ENCODE measurements at places on chromosomes 5 and 9.

GRCh38 chr9:98021306-98022040, 35.1 kb upstream of the NANS start:
- no peak for DNase-seq

- DNase-seq, result no peak
Observed at GRCh38 chr9:127500399-127500798, 49.1 kb downstream of the LRSAM1 start.

DNA sequence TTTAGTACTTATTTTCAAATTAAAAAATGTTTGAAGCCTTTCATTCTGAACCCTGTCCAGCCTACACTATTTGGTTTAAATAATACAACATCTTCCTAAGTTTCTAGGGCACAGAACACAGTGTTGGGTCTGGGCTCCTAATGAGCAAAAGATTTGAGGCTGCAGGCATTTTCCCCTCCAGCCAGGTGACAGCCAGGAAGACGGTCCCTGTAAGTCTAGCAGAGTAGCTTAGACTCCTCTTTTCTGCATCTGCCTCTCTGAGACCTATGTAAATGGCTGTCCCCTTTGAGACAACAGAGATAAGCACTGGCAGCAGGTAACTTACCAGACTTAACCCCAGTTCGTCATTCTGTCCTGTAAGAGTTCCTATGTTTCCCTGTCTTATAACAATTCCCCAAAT, 141.8 kb downstream of the CDC42SE2 start:
- DNase-seq, result no peak

DNA sequence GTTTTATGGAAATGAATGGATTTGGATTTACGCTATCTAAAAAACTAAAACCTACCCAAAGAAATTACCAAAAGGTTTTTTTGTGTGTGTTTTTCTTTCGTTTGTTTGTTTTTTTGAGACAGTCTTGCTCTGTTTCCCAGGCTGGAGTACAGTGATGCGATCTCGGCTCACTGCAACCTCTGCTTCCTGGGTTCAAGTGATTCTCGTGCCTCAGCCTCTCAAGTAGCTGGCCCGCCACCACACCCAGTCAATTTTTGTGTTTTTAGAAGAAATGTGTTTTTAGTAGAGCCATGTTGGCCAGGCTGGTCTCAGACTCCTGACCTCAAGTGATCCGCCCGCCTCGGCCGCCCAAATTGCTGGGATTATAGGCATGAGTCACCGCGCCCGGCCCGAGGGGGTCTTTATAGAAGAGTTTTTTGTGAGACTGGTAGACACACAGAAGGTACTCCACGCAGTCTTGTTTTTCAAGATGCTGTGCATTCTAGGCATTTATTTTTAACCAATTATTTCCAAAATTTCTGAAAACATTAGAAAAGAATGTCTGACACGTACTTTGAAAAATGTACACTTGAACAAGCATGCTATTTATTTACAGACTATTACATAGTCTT, 75.7 kb downstream of the NR6A1 start:
- no peak for DNase-seq

DNA sequence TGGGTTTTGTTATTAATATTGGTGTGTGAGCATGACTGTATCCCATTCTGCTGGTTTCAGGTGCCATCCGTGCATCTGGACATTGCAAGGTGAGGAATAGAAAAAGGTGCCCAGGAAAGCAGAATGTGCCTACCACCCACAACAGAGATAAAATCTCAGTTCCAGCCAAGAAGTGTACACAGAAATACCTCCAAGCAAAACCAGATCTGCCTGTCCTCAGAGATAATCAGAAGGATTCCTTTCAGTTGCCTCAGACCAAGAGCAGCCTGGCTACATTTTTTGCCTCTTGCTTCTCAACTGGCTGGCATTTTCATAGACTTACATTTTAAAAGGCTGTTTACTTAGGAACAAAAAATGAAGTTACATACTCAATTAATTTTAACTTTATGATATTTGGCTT, 12.1 kb upstream of the ABLIM3 start:
- DNase-seq, result no peak

- DNase-seq, result no peak
Observed at GRCh38 chr9:131395157-131396098, 1.5 kb downstream of the PRRC2B start.

DNA sequence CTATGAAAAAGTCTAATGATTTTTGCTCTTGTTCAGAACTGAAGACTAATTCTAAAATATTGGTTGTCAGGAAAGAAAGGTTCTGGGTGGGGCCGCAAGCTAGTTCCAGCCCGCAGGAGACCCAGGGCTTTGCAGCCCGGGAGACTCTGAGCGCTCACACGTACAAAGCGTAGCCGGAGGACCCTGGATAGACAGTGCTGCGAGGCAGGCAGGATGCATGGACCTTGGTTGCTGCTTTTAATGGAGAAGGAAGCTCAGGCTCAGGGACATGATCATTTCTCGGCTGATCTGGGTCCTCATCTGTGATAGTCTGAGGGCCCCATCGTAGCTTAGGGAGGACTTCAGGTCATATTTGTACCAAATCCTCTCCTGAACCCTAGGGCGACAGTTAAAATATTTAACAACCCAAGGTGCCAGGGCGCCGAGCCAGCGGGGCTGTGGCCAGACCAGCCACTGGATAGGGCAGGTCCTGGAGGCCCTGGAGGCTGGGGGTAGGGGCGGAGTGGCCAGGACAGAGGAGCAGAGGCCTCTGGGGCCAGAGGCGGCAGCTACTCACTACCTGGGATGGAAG, 70.1 kb upstream of the UNC5A start:
- DNase-seq, result no peak

DNA sequence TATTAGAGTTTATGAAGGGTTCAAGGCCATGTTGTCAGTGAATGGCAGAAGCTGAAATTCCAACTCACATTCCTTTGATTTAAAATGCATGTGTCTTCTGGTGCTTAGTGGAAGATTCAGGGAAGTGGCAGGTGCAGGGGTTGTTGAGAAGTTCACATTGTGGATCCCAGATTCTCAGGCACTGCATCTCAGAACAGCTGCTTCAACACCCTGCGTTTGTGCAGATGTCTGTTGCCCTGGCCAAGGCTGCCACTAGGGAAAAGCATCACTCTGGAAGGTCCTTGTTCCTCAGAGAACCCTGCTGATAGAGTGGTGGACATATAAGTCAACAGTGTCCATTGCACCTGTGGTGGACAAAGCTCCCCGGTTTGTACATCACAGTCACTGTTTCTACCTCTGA, 162.7 kb downstream of the PAPPA start:
- DNase-seq, result no peak

DNA sequence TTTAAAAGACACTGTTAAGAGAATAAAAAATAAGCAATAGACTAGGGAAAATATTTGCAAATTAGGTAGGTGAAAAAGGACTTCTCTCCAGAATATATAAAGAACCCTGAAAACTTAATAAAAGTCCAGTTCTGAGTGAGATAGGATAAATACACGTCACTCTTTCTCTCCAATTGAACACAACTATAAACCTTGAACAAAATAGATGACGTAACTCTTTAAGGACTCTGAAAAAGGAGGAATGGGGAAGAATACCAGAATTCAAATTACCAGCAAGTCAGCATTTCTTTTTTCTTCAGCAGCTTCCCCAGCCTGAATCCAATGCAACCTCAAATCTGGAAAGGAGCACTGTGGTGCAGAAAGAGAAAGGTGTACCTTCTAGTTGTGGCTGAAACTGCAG, 6.8 kb upstream of the WDR41 start:
- no peak for DNase-seq

GRCh38 chr5:114419067-114419388, 57.2 kb downstream of the KCNN2 start:
- no peak for DNase-seq

DNA sequence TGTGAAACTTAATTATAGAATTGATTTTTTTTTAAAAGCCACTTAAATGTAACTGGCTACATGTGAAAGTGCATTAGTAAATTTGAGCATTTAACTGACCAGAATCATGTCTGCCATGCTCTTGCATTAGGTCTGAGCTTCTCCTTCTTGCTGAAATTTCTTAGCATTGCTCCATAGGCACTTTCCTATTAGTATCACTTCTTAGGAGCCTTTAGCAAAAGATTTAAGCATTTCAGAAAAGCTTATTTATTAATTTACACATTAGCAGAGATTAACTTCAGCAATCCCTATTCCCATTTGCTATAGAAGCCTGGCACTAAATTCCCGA, 211.0 kb downstream of the SNX18 start:
- no peak for DNase-seq

DNA sequence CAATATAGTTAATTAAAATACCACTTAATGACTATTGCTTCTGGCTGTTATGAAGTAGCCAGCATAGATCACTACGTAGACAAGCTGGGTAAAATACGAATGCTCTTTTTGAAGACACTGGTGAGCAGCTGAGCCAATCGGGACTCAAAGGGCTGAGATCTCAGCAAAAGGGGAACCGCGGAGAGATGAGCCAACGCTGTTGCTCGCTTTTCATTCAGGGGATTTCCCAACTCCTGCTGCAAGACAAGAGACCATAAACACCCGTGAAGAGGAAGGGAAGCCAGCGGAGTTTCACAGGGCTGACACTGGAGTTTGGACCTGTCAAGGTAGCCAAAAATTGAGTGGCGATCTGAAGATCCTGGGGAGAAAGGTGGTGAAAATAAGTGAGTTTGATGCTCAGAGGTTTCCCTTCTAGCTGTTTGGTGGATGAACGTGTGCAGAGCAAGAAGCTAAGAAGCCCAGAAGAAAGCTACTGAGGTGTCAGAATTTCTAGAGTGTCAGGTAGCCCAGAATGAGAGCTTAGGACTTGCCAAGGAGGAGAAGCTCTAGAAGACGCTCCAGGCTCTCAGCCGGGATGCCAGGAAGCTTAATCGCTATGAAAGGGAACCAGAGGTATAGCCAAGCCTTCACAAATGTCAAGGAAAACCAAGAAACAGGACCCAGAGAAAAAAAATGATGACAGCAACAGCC, 79.6 kb upstream of the RNU6ATAC start:
- no peak for DNase-seq

DNA sequence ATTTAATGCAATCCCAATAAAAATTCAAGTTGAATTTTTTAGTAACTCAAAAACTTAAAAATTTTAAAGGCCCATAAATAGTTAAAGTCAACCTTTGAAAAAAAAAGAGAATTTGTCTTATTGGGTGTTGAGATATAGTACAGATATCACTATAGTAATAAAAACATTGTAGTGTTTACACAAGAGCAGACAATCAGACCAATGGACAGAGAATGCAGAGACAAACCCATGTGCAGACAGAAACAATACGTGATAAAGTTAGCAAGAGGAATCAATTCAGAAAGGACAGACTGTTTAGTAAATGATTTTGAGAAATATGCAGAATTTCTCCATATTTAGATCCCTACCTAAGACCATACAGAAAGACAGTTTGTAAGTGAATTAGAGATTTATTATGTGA, 33.9 kb downstream of the GOLGA1 start:
- DNase-seq, result no peak

DNA sequence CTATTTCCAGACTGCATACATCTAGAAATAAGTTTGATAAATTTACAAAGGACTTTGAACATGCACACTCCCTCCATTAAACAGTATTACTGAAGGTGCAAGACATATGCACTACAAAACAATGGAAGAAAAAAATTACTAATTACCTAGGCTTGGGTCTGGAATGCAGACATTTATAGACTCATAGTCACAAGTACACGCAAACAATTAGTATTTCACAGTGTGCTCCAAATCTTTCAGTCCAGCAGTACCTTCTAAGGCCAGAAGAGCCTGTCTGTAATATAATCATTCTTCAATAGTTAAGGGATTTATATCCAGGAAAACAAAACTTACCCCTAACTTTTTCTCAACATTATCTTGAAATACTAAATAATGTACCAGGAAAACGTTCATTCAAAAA, 11.2 kb downstream of the RICTOR start:
- no peak for DNase-seq

DNA sequence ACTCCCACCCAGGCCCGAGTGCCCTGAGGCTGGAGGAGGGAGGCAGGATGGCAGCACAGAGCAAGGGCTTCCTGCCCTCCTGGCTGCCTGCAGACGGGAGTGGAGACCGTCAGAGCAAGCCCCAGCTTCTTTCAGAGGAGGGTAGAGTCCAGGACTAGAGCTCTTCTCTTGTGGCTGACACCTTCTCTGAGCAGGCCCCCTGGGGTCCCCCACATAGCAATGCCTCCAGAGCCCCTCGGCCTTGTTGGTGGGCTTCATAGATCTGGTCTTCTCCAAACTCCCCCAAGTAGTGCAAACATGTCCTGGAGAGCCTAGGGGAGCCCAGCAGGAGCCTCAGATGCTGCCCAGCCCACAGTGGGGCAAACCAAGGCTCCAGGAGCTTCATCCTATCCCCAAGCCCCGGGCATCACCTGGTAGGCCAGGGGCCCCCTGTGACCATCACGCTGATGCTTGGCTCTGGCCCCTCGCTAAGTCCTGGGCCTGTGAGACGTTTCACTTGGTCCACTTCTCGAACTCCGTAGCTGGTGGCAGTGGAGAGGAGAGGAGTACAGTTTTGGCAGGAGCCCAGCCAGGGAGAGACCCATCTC, 2.0 kb downstream of the MZB1 start:
- no peak for DNase-seq

DNA sequence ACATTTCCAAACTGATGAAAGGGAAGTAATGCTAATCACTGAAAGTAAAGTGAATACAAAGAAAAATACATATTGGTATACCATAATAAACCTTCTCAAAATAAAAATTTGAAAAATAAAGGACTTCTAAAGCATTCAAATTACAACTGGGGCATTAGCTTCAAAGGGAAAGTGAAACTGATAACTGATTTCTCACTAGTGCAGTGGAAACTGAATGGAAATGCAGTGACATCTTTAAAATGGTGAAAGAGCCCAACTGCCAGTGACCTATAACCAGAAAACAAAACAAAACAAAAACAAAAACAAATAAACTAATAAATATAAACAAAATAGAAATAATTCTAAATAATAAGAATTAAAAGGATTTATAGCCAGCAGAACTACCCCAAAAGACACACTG, 297.5 kb upstream of the GRIN3A start:
- DNase-seq, result no peak

DNA sequence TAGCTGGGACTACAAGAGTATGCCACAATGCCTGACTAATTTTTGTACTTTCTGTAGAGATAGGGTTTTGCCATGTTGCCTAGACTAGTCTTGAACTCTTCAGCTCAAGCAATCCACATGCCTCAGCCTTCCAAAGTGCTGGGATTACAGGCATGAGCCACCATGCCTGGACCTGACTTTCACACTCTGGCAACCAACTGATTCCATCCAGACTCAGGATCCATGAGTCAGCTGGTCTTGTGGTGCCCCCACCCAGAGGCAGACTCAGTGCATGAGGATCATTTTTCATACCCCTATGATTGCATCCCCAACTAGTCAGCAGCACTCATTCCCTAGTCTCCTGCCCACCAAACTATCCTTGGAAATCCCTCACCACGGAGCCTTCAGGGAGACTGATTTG, 375.9 kb downstream of the ANXA1 start:
- no peak for DNase-seq
